ENCODE measurements at places on chromosomes 16 and 17. TPM values are rescaled to one million over a fixed set of nuclear protein-coding genes. Genes with fewer than 3 reads are reported as not detected.

The KRTAP3-2 gene
- not detected for total RNA-seq

DNA sequence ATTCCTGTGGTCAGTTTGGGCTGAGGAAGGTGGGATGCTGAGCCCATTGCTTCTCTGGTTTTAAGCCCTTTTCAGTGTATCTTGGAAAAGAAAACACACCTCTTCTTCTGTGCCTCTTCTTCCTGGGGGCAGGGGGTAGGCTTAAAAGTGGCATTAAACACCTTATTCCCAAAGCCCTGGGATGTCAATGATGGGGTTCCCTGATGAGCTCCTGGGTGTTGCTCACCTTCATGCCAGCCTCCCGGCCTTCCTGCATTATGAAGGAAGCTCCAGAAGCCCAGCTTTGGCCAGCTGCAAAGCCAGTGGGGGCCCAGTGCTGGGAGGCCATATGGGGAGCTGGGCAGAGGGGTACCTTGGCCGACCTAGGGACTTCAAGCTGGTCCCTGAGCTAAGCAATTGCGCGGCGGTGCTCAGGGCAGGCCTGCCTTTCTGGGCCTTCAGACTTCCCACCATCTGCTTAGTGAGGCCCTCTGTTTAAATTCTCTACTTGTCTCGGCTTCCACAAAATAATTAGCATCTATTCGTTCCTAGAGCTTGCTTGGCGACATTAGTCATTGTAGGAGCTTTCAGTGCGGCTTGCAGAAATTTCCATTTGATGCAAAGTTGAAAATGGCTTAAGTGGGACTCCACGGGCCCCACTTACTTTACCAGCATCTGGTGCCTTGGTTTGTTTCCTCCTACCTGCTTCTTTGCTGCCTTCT is 121.7 kb upstream of the NLRP1 start:
- DNase-seq: no peak

The XYLT1 gene
- under 0.01 TPM for total RNA-seq

DNA sequence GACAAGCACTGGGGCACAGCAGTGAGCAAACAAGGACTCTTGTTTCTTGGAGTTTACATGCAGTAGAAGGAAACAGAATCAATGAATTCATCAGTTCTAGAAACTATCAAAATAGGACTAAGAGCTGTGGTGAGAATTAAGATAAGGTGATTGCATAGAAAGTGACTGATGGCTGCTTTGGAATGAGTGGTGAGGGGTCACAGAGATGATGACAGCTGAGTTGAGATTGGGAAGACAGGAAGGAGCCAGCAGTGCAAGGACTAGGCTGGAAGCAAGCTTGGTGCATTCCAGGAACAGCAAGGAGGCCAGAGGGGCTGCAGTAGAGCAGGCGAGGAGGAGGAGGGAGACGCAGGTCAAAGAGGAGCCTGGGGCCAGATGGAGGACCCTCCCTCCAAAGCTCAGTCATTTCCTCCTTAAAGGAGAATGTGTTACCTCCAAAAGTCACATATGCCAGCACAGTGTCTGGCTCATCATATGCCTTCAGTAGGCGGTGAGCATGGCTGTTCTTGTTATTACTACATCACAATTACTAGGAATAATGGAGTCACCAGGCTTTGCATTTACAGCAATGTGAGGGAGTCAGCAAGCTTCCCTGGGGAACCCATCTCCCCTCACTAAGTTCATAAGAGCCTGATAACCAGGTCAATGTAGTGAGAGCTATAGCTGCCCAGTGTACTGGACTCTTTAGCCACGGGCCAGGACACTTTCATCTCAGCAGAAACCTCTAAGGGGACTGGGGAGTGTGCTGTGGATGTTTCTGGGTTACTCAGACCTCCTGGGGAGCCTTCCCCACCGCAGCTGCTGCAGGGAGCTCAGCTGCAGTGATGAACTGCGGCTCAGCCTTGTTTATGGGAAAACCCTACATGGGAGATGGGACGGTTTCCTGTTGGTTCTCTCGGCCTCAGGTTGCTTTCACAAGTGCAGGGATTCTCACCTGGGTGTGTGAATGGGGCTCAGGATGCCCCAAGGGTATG is 157.2 kb downstream of the SEC14L1 start:
- no peak for DNase-seq

GRCh38 chr17:76501827-76502307 is 644 bp upstream of the RHBDF2 start:
- no peak for DNase-seq

- no peak for DNase-seq
Observed at GRCh38 chr16:30369938-30370455, 297 bp downstream of the TBC1D10B start.

The IL21R gene
- 3.8 TPM for total RNA-seq

The TBC1D28 gene
- 0.16 TPM for total RNA-seq

- DNase-seq: no peak
Observed at GRCh38 chr16:62060089-62060488, 23.9 kb upstream of the CDH8 start.

DNA sequence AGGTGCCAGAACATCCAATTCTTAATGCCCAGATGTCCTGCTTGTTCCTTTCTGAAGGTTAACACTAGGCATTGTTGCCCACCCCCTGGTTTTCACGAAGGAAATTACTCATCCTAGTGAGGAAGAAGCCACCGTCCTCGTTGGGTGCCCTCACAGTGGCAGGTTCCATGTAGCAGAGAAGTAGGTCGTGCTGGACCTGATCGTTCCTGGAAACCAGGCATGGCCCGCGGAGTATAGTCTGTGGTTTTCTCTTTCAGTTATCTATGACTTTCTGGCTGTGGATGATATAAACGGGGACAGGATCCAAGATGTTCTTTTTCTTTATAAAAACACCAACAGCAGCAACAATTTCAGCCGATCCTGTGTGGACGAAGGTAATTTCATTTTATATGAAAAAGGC is 16.5 kb downstream of the RGS11 start:
- no peak for DNase-seq

- peak; percentile 58 for DNase-seq
Observed at GRCh38 chr16:58393138-58393504, 850 bp downstream of the GINS3 start.

DNA sequence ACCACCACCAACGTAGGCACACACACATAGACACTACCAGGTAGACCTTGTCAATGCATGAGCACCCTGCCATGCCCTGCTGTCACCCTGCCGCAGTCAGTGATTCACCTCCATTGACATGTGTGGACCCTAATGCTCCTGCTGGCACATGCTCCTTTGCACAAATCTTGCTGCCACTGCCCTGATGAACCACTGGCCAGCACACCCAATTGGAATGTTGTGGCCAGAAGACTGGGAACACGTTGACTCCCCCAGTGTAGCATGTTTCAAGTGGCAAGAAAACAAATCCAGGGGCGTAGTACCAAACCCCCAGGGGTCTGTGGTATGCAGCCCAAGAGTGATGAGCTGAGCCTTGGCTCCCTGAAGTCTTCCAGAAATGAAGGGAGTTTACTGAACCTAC is 486.4 kb upstream of the KIF2B start:
- DNase-seq: no peak

DNA sequence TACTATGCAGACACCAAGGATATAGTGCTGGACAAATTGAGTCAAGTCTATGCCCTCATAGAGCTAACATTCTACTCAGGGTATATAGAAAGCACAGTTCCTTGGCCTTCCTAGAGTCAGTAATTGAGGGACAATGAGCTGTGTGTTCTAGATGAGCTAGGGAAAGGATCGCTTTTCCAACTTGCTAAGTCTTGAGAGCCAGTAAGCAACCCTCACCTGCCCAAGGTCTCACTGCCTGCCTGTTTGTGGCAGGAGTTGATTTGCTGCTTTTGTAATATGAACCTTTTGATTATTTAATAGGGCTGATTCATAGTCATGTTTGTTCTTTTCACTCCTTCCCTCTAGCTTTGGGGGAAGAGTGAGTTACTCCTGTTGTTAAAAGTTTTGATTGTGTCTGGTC is 6.5 kb downstream of the DDX42 start:
- DNase-seq: peak; percentile 4

The DHX58 gene
- 0.12 TPM for total RNA-seq

The SLFN14 gene
- total RNA-seq: not detected

DNA sequence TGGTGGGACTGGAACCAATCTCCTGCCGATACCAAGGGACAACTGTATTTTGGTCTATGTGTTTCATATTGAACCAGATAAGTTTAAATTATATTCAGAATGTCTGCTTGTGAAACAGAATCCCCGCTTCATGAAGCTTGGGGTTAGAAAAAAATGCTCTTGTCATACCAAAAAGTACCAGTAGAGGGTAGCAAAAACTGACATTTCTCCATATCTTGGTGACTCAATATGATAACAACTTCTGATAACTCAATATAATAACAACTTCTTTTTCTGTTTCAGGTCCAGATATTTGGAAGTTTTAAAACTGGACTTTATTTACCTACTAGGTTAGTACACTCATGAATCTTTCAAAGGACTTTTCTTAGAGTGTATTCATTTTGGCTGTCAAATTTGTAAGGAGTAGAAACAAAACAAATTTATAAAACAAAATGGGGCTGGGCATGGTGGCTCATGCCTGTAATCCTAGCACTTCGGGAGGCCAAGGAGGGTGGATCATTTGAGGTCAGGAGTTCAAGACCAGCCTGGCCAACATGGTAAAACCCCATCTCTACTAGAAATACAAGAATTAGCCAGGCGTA is 52.3 kb upstream of the ADCY7 start:
- DNase-seq: peak; percentile 79

GRCh38 chr17:79987187-79987934 is 48.3 kb downstream of the TBC1D16 start:
- no peak for DNase-seq

DNA sequence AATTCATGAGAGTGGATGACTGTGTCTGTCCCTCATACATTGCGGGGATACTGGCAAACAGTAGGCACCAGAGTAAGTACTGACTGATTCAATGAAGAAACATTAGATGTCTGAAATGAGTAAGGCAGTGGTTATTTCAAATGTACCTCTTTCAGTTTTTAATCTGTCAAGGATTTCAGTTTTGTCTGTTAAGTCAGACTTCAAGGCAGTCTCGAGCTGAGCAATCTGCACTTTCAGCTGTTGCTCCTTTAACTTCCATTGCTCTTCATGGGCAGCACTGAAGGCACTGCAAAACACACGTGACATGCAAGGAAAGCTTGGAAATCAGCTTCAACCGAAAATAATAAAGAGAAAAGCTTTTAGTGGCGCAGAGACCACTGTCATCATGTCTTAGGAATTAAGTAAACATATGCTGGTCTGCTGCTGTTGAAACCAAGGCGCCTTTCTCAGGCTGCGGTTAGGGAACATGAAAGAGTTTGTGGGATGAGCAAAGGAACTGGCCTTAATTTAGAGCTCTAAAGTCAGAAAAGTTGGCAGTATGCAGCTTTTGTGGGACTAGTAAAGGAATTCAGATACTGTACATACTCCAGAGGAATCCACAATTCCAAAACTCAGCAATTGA is 38.8 kb downstream of the RPGRIP1L start:
- DNase-seq: no peak

The TEX19 gene
- total RNA-seq: 1.0 TPM

DNA sequence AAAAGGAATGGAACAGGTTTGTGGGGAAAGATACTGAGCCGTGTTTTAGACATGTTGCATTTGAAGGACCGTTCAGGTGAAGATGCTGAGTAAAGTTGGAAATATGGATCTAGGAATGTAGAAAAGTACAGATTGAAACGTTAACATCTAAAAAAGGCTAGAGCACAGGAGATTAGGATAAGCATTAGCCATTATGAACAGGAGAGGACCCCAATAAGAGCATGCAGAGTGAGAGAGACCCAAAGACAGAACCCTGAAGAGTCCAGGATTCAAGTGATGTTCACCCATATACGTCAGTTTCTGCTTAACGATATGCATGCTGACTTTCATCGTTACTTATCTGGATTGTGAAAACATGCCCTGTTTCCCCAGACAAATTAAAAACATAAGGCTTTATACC is 140.5 kb downstream of the STX8 start:
- no peak for DNase-seq

- no peak for DNase-seq
Observed at GRCh38 chr16:11342021-11342855, 3.0 kb upstream of the RMI2 start.

GRCh38 chr17:62705778-62706597 is 78.5 kb downstream of the MRC2 start:
- DNase-seq: no peak

The UBE2I gene
- total RNA-seq: 181 TPM

DNA sequence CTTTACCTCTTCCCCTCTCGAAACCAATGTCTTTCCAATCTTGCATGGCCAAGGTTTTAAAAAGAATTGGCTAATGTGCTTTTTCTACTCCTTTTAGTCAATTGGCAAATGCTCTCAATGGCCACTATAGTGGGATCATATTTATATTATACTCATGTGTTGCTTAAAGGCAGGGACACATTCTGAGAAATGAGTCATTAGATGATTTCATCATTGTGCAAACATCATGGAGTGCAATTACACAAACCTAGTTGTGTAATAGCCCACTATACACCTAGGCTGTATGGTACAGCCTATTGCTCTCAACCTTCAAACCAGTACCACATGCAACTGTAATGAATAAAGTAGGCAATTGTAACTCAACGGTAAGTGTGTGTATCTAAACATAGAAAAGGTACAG is 180.9 kb downstream of the HS3ST3A1 start:
- no peak for DNase-seq

- DNase-seq: no peak
Observed at GRCh38 chr17:57344261-57344660, 87.9 kb downstream of the MSI2 start.

The KRTAP16-1 gene
- total RNA-seq: not detected

The TMEM204 gene
- 1.2 TPM for total RNA-seq

The COX6A2 gene
- total RNA-seq: not detected

- DNase-seq: no peak
Observed at GRCh38 chr17:59848778-59849177, 44.0 kb downstream of the TUBD1 start.

GRCh38 chr16:8998108-8998507 is 34.4 kb upstream of the USP7 start:
- DNase-seq: no peak

The STXBP4 gene
- 19.9 TPM for total RNA-seq

DNA sequence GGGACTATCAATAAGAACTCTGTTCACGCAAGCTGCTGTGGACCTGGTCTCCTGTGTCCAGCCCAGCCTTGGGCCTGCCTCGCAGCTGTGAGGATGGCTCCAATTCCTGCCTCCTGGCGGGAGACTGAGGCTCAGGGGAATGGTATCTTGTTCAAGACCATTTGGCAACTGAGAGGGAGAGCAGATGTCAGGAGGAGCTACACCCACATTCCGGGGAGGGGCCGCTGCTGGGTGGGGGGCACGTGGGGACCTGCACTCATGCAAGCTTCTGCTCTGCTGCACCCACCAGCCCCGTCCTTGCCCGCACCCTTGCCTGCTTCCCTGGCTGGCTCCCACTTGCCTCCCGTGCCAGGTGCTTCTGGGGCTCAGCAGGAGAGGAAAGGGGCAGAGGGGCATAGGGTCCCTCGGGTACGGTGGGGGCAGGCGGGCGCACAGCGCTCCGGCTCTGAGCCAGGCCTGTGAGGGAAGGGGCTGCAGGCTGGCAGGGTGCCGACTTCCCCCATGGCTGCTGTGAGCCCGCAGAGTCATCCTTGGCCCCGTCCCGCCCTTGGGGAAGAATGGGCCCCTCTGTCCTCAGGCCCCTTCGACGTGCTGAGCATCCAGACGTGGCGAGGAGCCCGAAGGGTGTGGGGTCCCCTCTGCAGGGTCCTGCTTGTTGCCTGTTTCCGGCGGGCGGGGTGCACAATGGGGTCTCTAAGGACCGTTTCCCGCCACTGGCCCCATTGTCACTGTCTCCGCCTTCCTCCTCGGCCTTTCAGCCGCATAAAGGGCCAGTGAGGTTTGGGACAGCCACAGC is 2.7 kb downstream of the METRN start:
- DNase-seq: no peak

The HSF5 gene
- not detected for total RNA-seq

All from SJCRH30 (cell line).